Pons (tissue), 1 donor: ENCODE measurements at places on chromosomes 3 and 15.

GRCh38 chr3:132880986-132881385 lies 157.2 kb upstream of the TMEM108 start:
- no peak for DNase-seq

DNA sequence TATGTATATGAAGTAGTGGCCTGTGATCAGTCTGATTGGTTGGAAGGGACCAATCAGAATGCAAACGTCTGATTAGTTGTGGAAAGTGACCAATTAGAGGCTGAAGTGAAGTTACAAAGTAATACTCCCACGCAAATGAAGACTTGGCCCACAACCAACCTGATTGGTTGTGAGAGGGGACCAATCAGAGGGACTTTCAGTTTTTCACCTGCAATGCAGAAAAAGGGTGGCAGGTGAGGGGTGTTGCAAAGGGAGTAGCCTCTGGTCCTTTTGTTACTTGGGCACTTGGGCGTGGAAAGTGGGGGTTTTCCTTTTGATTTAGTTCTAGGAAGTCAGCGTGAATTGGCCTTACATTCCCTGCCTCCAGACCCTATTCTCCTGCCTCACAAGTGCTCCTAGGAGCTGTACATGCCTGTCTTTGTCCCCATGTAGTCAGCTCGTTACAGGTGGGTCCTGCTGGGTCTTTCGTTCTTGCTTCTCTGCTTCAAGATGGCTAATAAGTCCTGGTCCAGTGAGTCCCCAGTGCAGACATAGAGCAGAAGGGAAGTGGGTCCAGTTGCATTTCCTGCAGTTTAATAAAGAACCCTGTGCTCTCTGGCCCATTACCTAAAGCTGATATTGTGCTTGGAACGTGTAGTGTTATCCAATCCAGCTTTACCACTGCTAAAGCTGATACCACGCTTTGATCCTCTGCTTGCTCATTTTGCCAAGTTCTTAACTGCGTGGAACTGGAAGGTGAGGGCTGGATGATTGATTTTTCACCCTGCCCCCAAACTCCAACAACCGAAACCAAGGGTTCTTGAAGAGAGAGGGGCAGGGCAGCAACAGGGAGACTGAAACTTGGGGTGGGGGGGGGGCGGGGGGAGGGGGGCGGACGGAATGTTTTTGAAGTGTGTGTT lies 46.0 kb upstream of the CD47 start:
- DNase-seq, result no peak

GRCh38 chr15:43390723-43391122 lies 19.8 kb downstream of the TUBGCP4 start:
- no peak for DNase-seq

GRCh38 chr3:27719314-27720003 lies 2.7 kb downstream of the EOMES start:
- no peak for DNase-seq

DNA sequence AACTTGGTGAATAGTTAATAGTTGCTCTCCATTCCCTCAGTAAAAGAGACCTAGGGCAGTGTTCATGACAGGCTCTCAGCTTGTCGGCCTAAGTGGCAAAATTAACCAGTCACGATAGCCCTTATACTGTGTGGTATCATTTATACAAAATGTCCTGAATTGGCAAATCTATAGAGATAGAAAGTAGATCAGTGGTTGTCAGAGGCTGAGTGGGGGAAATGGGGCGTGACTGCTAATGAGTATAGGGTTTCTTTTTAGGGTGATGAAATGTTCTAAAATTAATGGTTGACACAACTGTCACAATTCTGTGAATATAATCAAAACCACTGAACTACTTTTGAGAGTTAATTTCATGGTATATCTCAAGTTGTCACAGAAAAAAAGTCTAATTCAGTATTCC lies 20.9 kb downstream of the ARIH1 start:
- no peak for DNase-seq

- DNase-seq, result no peak
These were observed 5.4 kb upstream of the HEG1 start for GRCh38 chr3:125061170-125061569.

DNA sequence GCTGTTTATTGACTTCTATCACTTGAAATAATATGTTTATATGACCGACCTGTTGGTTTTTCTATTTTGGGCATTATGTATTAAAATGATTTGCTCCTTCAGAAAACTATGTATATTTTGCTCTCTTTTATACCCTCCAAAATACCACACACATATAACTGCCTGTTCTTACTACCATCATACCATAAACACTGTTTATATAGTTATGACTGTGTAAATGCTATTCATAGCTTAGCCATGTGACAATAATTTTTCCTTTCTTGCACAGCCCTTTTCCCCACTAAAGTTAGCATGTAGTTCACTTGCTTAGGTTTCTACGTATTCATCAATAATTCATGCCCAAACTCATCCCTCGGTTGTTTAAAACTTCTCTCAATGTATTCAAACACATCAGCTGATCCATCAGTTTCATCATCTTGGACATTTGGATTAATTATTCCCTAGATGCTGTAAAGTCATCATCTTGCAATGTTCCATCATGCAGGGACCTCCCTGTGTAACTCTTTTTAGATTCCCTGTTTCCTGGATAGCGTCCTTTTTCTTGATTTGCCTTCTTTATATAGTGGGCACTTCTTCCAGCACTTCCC lies 8.2 kb upstream of the RYK start:
- DNase-seq, result no peak

DNA sequence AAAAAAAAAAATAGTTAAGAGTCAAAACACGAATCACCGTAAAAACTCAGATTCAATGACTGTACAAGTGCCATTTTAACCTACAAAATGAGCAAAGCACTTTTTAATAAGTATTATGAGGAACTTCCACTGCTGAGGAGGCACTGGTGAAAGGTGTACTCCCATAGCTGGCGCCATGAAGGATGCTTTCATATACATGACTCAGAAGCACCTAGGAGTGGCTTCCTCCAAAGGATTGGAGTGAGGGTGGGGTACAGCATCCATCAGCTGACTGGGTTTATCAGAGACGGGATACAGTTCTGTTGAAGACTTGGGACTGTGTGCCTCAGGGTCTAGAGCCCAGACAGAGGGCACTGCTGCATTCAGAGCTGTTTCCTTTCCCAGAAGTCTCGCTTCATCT lies 60.9 kb upstream of the MEX3B start:
- DNase-seq, result no peak

DNA sequence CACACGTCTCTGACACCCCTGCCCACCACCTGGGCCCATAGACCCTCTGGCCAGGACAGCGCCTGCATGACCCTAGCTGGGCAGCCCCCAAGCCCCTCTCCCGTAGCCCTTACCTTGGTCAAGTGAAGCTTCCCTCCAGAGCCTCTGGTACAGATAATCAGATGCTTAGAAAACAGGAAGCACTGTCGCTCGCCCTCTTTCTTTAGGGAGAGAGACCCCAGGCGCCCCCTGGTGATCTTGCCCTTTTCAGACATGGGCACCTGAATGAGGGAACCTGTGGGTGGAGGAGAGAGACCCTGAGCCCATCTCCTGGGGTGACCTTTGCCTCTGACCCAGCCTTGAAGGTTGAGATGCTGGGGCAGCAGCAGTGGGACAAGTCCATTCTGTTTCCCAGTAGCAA lies 65.4 kb downstream of the RASGRF1 start:
- DNase-seq, result no peak

- DNase-seq, result no peak
These were observed 339.7 kb downstream of the NLGN1 start for GRCh38 chr3:173737167-173737808.

DNA sequence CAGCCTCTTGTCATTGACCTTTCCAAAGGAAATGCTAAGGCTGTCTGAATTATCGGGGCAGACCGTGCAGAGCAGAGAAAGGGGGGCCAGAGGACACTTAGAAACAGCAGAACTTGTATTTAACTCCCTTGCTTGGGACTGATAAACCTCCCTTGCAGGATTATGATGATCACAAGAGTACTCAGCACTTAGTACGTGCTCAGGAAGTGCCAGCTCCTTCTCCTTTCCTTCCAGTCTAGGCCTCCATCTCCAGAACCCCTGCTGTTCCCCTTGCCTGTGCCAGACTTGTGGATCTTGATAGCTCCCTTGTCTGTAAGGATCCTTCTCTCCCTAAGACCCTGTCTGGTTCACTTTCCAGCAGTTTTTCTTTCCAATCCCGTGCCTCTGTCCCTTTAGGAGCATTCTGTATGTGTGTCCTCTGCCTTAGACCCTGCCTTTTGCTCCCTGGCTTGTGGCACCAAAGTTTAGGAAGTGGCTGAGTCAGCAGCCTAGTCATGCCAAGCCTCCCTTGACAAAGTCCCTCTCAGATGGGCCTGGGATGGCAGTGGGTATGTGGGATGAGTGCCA lies 747 bp downstream of the SORD start:
- peak; percentile 51 for DNase-seq

GRCh38 chr3:145384307-145384706 lies 776.7 kb downstream of the PLOD2 start:
- DNase-seq, result no peak

DNA sequence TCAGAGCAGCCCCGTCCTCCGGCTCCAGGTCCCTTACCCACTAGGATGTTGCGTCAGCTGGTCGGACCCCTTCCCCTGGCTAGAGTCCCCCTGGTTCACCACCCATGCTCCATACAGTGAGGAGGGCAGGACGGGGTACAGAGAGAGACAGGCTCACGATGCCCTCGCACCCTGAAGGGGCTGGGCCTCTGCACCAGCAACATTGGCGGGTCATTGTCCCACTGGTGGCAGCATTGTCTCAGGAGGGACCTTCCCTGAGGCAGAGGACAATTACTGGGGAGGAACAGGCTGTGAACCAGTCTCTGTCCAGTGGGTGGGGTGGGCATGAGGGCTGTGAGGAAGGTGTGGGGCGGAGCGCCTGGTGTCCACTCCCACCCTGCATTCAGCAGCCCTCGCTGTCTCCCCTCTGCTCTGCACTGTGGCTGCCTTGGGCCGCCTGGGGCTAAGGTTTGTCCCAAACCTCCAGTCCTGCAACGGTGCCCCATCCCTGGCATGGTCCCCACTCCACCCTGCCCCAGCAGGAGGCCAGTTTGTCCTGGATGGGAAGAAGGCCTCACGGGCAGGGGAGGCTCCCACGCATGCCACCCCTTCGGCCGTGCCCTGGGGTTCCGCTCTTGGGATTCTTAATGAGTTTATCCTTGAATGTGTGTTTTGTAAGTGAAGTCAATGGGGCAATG lies 48.0 kb upstream of the KLF13 start:
- no peak for DNase-seq

GRCh38 chr3:142680710-142681109 lies 43.1 kb upstream of the TRPC1 start:
- no peak for DNase-seq

DNA sequence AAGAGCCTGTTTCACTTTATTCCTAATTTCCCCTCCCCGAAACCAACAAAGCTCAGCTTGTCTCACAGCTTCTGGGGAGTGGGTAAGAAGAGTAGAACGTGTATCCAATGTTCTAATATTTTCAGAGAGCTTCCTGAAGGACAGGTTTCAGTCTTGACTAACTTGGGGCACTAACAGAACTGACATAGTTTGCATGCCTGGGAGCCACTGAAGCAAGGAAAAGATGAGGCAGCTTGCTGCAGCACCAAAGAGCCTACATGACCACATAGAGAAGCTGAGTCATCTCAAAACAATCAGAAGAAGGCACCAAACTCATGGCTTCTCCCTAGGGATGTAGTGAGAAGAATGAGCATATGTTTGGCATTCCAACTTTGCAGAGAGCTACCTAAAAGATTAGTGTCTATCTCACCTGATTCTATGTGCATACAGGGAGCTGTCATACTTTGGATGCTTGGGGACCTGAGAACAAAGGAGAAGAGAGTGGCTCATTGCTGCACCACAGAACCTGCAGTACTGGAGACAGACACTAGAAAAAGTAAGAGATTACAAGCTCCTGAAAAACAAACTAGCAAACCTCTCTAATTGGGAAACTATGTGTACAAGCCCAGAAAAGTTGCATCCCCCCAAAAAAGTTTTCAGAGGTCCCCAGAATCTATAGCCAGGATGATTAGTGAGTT lies 86.9 kb downstream of the DCLK3 start:
- DNase-seq, result no peak

- no peak for DNase-seq
These were observed 17.1 kb downstream of the ARPP19 start for GRCh38 chr15:52551762-52552161.

DNA sequence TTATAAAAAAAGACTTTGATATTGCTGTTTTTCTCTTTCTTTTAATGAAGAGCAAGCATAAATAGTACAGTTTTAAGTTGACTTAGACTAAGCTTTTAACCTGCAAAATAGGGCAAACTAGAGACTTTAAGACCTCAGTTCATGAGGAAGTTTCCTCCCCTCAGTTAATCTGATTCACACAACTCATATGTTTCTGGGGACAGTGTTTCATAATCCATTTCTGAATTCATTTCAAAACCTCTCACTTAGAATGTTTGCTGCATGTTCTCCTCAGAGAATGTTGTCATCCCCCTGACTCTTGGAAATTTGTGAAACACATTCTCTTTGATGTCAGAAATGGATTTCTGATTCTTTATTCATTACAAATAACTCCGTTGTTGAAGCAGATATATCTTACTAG lies 79.3 kb upstream of the SKOR1 start:
- no peak for DNase-seq

DNA sequence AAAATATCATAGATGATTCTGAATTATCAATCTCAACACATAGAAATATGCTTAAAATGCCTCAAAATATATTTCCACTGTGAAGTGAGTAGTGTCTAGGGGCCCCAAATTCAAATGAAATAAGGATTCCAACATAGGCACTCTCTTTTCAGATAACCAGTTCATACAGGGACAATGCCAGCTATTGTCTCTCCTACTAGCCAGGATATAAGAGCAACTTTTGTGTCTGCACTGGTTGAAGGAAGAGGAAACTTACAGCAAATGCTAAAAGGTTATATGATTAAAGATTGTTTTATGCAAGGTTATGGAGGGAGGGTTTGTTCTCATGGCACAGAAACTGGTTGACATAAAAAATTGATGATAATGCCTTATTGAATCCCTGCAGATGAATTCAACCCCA lies 579.4 kb upstream of the ALCAM start:
- peak; percentile 56 for DNase-seq

DNA sequence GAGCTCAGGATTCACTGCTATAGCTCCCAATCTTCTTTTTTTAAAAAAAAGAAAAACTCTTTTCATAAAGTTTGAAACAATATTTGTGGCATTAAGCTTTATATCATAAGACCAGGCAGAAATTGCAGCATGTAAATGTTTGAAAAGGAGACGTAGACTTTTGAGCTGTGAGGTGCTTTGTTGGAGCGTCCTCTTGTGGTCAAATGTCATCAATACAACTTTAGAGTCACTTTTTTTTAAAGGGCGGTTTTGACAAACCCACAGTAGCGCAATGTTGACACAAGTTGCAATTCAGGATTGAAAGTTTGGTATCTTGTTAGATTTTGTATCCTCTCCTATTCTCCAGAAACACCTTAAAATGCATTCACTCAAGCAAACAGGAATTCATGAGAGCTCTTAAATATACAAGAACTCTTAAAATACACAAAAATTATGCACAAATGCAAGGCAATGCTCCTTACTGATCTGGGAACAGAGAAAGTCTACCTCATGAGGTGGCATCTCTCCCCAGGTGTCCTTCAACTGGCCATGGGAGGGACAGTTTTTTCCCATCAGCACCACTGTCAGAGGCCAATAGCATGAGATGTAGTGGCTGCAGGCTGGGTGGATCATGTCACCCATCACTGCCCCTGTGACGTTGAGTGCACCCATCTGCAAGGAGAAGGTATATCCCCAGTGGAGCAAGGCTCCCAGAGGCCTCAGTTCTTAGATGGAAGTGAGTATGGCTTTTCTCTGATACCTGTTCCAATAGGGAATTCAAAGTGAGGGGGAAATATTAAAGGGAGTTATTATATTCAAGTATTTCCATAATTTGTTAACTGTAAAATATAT lies 70.7 kb downstream of the ANXA2 start:
- peak; percentile 69 for DNase-seq

GRCh38 chr3:6204891-6205290 lies 656.0 kb upstream of the GRM7 start:
- DNase-seq, result no peak
